ENCODE measurements at places on chromosomes 2 and 18. TPM values are rescaled to one million over a fixed set of nuclear protein-coding genes. Genes with fewer than 3 reads are reported as not detected.

The SLC9A4 gene
- not detected for total RNA-seq

The LBH gene
- total RNA-seq, result 7.0 TPM

The EFR3B gene
- total RNA-seq, result 0.37 TPM

The DLGAP1 gene
- 1.5 TPM for total RNA-seq

The ARHGEF4 gene
- total RNA-seq, result 0.98 TPM

The ATP6V1C2 gene
- under 0.01 TPM for total RNA-seq

The C2orf74 gene
- 6.5 TPM for total RNA-seq

The POTEI gene
- total RNA-seq, result not detected

The UNC50 gene
- total RNA-seq, result 23.9 TPM

The AQP12A gene
- not detected for total RNA-seq

The ANKRD53 gene
- total RNA-seq, result 0.39 TPM

The CNRIP1 gene
- 40.1 TPM for total RNA-seq

The TFPI gene
- total RNA-seq, result 274 TPM

The SOCS6 gene
- 50.6 TPM for total RNA-seq

The OR6B2 gene
- total RNA-seq, result not detected

The CCDC121 gene
- 1.2 TPM for total RNA-seq

The MREG gene
- total RNA-seq, result 2.7 TPM

The CYRIA gene
- 2.5 TPM for total RNA-seq

The LYPD6 gene
- under 0.01 TPM for total RNA-seq
